NCI-H2107 (cell line): ENCODE measurements at places on chromosomes 7 and 10.

- no peak for DNase-seq
These were observed 90.8 kb downstream of the MCU start for GRCh38 chr10:72782649-72783330.

- no peak for DNase-seq
These were observed 6.0 kb upstream of the PURB start for GRCh38 chr7:44891372-44891771.

DNA sequence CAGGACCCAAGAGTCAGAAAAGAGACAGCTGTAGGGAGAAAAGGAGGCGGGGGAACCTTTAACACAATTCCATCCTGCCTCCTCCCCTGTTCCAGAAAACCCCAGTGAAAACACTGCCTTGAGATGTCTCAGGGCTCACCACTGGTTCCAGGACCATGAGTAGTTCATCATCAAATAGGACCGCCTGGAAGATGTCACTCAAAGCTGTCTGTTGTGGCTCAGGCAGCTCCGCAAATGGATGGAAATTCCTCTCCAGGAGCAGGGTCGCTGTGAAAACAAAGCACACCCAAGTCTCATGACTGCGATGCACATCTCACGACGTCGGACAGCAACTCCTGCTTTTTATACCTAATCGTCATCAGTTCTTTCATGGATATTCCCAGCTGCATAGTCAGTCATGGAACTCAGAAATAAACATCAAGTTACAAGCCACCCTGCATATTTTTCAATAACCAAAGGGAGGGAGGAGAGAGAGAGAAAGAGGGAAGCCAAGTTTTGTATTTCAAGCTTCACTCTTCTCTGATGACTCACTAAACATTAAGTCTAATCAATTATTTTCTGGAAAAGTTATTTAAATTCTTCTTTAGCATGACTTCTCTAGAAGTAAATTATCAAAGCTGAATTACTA, 49.2 kb downstream of the GSDME start:
- no peak for DNase-seq

DNA sequence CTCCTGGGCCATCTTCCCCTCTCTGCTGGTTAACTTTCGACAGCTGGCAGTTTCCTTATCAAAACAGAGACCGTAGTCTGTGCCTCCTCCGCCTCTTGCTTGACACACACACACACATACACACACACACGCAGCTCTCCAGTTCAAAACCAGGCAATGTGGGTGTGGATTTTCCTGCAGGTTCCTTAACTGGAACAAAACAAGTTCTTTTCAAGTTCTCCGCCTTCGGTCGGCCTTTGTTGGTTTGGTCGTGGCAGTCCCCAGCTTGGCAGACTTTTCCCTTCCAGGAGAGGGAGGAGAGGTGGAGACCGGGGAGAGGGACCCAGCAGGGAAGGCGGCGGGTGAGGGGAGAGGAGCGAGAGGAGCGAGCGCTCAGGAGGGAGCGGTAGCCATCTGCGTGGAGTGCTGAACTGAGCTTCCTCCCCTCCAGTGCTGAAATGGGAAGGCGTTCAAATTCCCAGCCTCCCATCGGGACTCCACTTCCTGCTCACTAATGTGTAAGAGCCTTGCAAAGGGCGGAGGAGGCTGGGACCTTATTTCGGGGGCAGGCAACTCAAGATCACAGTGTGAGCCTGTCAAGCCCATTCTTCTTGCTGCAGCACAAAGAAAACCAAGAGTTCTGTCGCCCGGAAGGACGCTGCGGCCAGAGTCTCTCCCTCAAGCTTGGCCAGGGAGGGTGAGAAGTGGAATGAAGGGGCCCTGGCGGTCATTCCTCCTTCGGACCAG, 120.6 kb downstream of the PRPF18 start:
- DNase-seq: no peak

GRCh38 chr10:129833994-129834739, 129.9 kb downstream of the EBF3 start:
- no peak for DNase-seq

DNA sequence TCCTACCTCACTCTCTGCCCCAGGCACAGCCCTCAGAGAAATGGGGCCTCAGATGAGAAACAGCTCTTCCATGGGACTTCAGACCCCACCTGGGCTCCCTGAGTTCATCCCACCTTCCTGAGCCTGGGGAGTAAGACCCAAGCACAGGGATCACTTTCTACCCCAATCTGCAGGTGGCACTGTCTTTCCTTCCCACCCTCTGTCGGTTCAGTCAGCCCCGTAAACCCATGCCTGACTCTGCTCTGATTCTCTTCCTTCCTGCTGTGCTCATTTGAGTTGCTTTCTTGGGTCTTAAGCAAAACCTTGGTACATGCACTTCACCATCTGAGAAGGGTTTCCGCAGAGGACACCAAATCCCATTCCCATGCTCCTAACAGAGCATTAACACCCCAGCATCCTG, 306.4 kb upstream of the CDC14C start:
- no peak for DNase-seq

GRCh38 chr7:13090959-13091358, 403.5 kb downstream of the ARL4A start:
- no peak for DNase-seq

GRCh38 chr7:104209063-104209462, 1.2 kb upstream of the ORC5 start:
- no peak for DNase-seq

DNA sequence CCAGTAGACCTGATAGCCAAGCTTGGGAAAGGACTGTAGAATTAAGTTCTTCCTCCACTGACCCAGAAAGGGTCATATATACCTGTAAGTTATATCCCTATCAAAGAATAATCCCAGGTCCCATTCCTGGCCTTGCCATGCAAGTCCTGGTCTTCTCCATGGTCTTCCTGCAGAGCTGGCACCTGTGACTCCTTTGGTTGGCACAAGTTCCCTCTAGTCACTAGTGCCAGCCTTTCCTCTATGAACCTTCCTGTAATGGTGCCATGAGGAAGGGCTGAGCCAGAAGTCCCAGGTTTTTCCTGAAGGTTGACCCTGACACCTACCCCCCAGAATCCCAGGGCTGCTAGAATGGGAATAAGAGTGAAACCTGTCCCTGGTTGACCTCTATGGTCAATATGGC, 54.1 kb upstream of the UNC5B start:
- DNase-seq: no peak

- DNase-seq: no peak
These were observed 46.0 kb upstream of the PRKAR1B start for GRCh38 chr7:772861-773621.

DNA sequence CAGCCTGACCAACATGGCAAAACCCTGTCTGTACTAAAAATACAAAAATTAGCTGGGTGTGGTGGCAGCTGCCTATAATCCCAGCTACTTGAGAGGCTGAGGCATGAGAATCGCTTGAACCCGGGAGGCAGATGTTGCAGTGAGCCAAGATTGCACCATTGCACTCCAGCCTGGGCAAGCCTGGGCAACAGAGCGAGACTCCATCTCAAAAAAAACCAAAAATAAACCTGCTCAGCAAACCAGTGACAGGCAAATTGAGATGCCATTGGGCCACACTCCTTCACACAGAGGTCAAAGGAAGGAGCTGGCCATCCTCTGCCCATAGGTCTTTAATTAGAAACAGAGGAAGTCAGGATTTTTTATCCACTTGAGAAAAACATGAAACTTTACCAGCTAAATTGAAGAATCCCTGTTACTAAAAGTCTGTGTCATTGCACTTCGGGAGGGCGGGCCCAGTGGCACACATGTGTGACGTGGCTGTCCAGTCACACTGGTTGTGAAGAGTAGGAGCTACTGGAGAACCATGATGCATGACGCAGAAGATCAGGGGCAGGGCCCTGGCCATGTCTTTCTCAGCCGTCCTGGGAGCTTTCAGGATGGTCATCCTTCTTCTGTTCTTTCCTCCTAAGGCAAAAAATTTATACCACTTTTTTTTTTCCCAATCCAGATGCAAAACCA, 118.3 kb upstream of the ZNF438 start:
- no peak for DNase-seq

- DNase-seq: no peak
These were observed at the start of gene TAS2R40 for GRCh38 chr7:143221737-143222136. TSS of gene TAS2R40 (plus strand) at chr7:143222037. CDS start at chr7:143222079, 42 bp downstream.

GRCh38 chr10:126373972-126374371, 14.3 kb downstream of the ADAM12 start:
- DNase-seq: no peak

DNA sequence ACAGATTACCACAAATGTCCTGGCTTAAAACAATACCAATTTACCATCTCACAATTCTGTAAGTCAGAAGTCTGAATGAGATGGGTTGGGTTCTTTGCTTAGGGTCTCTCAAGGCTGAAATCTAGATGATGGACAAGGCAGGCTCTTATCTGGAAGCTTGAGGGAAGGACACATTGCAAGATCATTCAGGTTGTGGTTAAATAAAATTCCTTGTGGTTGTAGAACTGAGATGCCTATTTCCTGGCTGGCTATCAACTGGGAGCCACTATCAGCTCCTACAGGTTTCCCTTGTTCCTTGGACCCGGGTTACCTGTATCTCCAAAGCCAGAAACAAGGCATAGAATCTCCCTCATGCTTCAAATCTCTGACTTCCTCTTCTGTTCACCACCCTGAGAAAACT, 148.4 kb downstream of the MDFIC start:
- DNase-seq: no peak

GRCh38 chr7:137882261-137882668, 35.5 kb upstream of the DGKI start:
- no peak for DNase-seq

DNA sequence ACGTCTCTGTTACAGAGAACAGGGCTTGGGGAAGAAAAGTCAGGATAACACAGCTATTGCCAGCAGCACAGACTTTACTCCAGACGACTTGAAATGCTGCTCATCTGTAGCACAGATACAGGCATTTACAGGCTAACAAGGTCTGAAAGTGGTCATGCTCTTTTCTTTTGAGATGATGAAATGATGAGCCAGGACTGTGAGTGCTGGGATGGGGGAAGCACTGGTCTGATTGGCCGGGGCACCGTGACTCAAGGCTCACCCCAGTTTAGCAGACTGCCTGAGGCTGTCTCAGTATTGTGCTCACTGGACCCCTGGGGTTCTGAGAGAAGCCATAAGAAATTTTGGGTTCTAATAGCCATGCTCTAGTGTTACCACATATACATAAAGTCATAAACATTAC, 12.4 kb downstream of the SMKR1 start:
- DNase-seq: no peak

DNA sequence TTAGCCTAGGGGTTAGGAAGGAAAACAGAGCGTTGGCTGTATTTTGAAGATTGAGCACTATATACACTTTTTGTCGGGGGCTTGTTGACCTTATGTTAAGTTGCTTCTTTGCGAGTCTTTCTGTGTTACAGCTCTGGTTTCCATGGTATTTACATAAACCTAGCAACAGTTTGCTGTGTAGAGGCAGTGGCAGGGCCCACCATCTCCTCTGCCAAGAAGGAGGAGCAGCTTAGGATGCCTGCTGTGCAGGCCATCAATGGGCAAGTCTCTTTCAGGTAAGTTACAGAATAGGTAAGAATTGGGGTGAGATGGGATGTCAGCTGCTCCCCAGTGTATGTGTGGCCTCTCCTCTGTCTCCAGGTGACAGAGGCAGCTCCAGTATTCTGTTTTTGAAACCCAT, 485.5 kb downstream of the LRMDA start:
- DNase-seq: no peak

GRCh38 chr7:37920305-37920848, at the start of gene EPDR1:
TSS of gene EPDR1 (plus strand) at chr7:37920640. CDS start at chr7:37920940, 300 bp downstream.
- DNase-seq: no peak

GRCh38 chr10:69960988-69961880, 91.4 kb upstream of the MACROH2A2 start:
- DNase-seq: no peak

GRCh38 chr10:128898133-128898915, 568.7 kb upstream of the MGMT start:
- no peak for DNase-seq

DNA sequence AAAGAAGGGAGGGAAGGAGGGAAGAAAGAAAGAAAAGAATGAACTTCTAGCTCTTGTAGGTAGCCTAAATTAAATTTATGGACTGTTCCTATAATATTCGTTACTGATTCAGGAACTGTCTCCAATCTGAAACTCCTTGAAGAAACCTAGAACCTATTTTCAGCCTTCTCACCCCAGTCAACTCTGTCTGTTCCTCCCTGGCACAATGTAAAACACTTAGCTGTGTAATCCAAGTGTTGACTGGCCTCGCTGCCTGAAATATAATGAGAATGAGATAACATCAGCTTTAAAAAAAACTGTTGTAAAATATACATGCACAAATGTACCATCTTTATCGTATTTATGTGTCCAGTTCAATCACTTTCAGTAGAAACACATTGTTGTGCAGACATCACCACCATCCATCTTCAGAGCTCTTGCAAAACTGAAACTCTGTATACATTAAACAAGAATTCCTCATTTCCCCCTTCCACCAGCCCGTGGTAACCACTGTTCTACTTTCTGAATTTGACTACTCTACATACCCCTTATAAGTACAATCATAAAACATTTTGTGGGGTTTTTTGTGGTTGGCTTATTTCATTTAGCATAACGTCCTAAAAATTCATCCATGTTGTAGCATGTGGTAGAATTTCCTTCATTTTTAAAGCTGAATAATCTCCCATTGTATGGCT, 6.3 kb upstream of the C7orf33 start:
- no peak for DNase-seq

- no peak for DNase-seq
These were observed 3.3 kb downstream of the NPS start for GRCh38 chr10:127552446-127552845.

- DNase-seq: no peak
These were observed 3.7 kb upstream of the ZNF800 start for GRCh38 chr7:127396184-127396583.

DNA sequence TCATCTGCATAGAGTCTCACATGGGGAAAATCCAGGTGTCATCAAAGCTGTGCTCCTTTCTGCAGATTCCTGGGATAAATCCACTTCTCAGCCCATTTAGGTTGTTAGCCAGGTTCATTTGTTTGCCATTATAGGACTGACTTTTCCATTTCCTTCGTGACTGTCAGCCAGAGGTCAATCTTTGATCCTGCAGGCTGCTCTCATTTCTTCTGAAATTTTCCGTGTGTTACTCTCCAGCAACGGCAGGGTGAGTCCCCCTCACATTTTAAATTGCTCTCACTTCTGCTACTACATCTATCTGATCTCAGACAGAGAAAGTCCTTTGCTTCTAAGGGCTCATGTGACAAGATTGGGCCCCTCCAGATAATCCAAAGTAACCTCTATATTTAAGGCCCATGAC, 150.7 kb upstream of the BET1 start:
- DNase-seq: no peak
